NCI-H226 (cell line): ENCODE measurements at places on chromosomes 2 and 18.

GRCh38 chr2:5409898-5410381 is 282.2 kb upstream of the SOX11 start:
- no peak for DNase-seq

GRCh38 chr2:182301093-182301492 is 125.7 kb downstream of the PDE1A start:
- peak; percentile 34 for DNase-seq

DNA sequence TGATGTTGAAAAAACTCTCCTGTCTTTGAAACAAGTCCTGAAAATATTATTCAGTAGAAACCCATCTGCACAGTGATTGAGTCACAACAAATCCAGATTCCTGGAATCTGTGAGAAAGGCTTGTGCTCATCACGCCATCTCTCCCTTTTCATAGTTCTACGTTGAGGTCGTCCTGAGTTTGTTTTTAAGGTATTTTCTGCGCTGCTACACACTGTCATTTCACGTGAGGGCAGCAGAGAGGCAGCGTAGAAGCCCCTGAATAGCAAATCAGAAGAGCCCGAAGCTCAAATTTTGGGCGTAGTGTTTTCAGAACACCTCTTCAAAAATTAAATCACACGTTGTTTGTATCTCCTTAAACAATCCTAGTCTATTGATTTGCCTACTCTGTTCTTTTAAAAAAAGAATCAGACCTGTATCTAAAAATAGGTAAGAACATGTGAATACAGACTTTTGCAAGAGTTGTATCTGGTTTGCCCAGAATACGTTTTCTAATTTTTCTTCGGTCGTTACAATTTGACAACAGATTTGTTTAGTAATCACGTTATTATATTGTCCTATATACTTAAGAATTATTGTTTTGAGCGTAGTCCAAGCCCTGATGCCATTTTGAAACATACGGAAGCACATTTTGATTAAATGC is 61.6 kb upstream of the SLC38A11 start:
- peak; percentile 75 for DNase-seq

- peak; percentile 9 for DNase-seq
Measured at GRCh38 chr2:223944166-223944702, 901 bp downstream of the WDFY1 start.

DNA sequence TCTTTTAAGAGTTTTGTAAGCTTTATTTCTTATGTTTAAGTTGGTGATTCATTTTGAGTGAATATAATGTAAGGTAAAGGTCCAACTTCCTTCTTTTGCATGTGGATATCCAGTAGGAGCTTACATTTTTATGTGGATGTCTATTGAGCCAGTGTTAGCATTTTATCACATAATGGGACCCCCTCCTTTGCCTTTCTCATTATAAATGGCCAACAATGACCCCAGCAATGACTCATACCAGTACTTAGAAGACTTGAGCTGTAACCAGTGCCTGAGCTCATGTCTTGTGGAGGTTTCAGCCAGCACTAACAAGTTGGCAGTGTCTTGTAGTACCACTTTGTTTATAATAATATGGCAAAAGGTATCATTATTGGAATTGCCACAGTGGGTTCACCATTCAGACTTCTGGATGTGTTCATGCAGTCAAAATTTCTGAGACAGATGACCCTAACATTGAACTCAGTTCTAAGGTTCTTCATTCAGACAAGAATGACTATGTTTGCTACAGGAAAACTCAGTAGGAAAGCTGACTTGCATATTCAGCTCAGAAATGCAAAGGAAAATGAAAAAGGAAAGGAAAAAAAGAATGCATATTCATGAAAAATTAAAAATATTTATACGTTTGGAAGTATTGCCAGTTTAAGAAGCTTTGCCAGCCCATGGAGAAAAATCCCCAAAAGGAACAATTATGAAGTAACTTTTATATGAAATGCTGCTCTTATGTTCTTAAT is 41.0 kb downstream of the CDKL4 start:
- no peak for DNase-seq

DNA sequence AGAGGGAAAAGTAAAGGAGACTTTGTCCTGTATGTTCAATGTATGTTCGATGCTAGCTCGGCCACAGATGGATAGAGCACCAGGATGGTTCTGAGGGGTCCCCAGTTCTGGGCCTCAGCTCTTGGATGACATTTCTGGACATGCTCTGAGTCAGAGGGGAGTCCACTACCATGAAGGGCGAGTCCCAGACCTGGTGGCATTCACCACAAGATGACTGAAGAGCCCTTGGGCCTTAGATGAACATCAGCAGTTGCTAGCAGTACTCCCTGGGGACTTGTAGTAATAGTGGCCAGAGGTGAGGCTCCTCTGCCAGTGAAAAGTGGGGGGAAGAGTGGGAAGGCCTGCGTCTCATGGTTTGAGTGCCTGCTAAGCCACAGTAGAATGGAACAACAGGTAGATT is 109.5 kb downstream of the GRB14 start:
- DNase-seq = no peak

- DNase-seq = no peak
Measured at GRCh38 chr2:164935118-164936101, 19.9 kb downstream of the SLC38A11 start.

DNA sequence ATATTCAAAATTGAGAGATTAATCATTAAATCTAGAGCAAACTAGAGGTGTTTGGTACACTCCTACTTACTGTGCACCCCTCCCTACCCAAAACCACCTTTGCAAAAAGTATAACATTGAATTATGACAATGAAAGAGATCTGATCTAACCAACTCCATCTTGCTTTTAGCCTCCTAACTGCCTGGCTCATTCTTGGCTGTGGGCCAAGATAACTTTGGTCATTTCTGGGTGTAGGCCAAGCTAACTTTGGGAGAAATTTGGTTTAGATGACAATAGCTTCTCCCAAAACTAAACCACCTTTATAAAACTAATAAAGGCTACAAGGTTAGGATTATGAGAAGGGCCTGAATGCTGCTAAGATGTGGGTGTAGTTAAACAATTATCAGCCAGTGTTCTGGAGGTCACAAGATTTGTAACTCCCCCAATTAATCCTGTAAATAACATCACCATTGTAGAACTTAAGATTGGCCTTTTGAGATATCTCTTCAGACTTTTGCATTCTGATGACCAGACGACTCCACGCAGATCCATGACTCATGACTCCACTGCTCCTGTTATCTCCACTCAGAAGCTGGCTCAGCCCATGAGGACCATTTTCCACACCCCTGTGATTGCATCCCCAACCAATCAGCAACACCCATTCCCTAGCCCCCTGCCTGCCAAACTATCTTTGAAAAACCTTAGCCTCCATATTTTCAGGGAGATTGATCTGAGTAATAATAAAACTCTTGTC is 160.2 kb downstream of the FBXO15 start:
- DNase-seq = no peak

- DNase-seq = no peak
Measured at GRCh38 chr2:128841803-128842202, 523.1 kb upstream of the HS6ST1 start.

DNA sequence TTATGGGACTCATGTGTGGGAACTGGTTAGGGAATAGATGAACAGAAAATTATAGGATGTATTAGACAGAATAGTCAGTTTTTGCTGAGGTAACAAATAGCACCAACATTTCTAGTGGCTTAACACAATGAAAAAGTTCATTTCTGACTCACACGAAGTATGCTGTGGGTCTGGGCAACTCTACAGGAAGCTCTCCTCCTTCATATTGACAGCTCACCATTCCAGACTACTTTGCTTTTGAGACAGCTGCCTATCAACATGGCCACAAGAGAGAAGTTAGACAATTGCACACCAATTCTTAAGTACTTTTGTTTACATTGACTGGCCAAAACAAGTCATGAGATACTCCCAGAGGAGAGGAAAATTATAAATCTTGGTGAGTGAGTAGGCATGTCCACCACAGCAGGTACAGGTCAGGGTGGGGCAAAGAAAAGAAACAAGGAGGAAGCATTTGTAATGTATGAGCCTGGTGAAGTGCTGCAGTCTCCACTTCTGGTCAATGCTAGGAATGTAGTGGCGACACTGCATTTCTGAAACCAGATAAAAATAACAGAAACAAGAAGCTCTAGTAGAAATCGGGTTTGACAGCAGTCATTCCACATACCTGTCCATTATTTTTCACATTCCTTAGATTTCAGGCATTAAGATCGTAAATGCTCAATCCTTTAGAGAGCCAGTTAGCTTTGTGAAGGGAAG is 141.6 kb downstream of the ICOS start:
- DNase-seq = no peak

DNA sequence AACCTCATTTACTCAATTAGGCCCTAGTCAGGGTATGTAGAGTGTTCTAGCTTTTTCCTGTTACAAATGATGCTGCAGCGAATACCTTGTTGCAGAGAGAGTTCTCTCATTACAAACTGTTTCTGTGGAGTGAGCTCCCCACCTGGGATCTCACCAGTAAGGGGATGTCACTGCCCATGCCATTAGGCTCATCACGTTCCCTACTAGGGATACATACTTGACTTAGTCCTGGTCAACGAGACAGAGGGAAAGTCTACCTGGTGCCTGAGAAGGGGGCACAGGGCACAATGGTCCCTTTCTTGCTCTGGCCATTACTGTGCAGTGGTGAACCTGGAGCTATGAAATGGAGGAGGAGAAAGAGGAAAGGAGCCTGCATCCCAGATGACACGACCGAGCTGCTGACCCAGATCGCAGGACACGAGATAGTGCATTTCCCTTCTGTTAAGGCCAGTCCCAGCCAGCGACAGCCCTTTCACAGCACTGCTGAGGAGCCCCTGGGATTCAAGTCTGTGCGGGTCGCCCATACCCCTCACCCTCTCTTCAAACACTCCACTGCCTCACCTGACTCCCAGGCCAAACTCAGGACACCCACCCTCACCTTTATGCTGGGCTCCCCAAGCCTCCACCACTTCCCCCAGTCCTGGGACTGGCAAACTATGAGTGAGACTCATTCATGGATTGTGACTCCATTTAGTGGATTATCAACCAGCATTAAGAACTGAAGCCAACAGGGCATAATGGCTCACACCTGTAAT is 16.0 kb downstream of the MALL start:
- no peak for DNase-seq

- no peak for DNase-seq
Measured at GRCh38 chr18:75421656-75422055, 5.8 kb downstream of the SMIM21 start.

GRCh38 chr2:211349031-211349430 is 792.6 kb downstream of the CPS1 start:
- DNase-seq = no peak

GRCh38 chr2:128316777-128317180 is 1.9 kb downstream of the HS6ST1 start:
- DNase-seq = no peak

DNA sequence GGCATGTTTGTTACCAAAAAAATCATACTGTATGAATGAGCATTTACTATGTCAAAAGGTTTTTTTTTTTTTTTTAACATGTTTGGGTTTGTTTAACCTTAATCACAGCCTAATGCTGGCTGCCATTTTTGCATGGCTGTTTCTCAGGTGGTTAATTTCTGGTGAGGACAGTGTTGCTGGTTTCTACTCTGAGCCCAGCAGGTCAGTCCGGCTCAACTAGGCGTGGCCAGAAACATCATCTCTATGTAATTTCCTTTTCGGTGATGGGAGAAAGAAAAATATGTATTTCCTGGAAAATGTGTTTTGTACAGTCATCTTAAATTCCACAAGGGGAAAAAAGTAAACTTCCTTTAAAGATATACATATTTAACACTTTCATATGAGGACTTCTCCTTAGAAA is 24.9 kb upstream of the BZW1 start:
- peak; percentile 72 for DNase-seq

- DNase-seq = no peak
Measured at GRCh38 chr2:5609201-5609600, 83.0 kb upstream of the SOX11 start.

- no peak for DNase-seq
Measured at GRCh38 chr2:102392942-102393341, 30.0 kb upstream of the IL18RAP start.

DNA sequence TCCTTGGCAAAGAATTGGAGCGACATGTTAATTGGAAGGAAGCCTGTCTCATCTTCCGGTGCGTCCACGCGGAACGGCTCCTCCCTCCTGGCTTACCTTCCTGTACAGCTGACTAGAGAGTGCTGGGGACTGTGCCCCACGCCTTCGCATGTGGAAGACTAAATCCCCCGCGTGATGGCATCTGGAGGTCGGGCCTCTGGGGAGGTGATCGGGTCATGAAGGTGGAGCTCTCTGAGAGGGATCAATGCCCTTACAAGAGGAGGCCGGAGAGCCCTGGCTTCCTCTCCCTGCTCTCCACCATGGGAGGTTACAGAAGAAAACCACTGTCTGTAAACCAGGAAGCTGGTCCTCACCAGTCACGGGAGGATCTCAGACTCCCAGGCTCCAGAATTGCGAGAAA is 104.1 kb upstream of the OTOS start:
- DNase-seq = no peak

- DNase-seq = peak; percentile 40
Measured at GRCh38 chr2:97935719-97936161, 60.0 kb downstream of the TMEM131 start.

- DNase-seq = no peak
Measured at GRCh38 chr18:55857956-55858355, 270.0 kb upstream of the TCF4 start.

GRCh38 chr2:144521686-144522085 is 1.8 kb upstream of the ZEB2 start:
- DNase-seq = no peak

GRCh38 chr2:152046940-152047339 is 51.9 kb downstream of the CACNB4 start:
- DNase-seq = no peak

DNA sequence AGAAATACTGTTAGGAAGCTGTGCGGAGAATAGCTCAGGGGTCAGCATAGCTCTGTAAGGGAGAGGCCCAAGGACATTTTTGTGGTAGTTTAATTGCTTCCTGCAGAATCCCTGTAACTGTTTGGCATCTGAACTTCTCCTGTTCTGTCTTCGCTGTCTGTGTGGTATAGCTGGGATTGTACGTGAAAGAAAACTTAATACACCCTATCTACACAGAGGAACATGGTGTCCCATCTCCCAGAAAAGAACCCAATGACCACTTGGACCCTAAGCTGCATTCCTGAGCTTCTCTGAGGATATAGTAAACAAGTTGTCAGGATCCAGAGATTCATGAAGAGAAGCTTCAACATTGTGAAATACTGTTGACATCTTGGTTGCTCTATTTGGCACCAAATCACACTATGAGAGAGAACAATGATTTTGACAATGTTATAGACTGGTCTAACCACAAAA is 81.3 kb downstream of the CDC42EP3 start:
- peak; percentile 33 for DNase-seq

DNA sequence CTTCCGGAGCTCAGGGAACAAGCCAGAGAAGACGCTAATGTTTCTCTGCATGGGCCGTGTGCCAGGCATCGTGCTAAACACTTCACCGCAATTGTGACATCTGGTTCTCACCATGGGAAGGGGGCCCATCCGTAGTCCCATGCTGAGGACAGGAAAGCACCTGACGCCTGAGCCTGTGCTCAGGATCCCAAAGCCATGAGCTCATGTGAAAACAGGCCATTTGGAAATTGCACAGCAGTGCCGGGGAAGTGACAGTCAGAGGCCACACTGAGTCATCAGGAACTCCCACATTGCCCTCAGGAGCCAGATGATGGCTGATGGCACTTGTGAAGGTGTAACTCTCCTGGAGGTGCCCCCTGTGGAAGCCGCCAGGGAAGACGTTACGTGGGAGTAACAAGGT is 141.0 kb downstream of the INHBB start:
- no peak for DNase-seq

- no peak for DNase-seq
Measured at GRCh38 chr18:51300912-51301311, 103.4 kb upstream of the MEX3C start.

- DNase-seq = no peak
Measured at GRCh38 chr2:7884338-7884737, 797.5 kb upstream of the ID2 start.
